ENCODE measurements at places on chromosomes 5 and 9.

DNA sequence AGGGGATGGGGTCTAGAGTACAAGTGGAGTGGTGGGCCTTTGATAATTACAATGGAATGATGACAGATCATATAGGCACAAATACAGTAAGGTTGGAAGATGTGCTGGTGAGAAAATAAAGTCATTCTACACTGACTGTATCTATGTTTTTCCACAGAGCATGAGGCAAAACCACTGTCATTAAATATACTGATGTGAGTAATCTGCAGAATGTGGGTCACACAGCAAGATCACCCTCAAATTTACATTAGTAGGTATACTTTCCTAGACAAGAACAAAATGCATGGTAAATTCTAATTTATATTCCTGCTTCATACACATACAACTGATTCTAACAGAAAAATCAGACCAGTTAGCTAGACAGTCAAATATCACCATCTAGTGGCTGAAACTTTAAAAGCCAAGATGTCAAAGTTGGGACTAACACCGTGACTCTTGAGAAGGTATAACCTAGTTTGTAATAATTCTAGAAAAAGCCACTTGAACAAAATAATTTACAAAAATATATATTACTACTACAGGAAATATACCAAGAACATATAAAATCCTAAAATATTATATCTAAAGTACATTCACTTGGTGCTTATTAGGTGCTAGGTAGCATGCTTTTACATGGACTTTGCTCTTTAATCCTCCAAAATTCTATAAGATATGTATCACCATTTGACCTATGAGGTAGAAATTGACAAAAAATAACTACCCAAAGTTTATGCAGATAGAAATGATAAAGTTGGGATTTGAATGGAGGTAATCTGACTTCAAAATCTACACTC lies 19.5 kb downstream of the TTC33 start:
- ATAC-seq = no peak

DNA sequence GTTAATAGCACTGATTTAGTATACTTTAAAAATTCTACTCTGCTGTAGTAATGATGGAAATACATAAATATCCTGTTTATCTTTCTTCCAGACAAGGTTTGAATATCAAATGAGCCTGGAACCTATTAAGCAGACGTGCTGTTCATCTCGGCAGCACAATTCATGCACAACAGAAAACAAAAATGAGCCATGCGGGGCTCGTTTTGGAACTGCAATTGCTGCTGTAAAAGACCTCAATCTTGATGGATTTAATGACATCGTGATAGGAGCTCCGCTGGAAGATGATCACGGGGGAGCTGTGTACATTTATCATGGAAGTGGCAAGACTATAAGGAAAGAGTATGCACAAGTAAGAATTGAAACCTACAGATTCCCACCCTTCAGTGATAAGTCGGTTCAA lies 79.1 kb upstream of the ITGA2 start:
- no peak for ATAC-seq

DNA sequence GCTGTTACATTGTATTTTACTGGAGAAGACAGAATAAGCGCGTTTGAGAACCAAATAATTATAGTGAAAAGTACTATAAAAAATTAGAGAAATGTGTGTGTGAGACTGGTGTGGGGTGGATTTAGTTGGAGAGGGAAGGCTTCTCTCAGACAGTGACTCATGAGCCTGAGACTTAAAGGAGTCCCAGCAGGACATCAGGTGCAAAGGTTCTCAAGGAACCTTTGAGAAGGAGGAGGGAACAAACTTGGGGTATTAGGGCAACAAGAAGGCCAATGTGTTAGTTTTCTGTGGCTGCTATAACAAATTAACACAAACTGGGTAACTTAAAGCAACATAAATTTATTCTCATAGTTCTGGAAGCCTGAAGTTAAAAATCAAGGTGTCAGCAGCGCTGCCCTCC lies 4.9 kb downstream of the DDX4 start:
- no peak for ATAC-seq

DNA sequence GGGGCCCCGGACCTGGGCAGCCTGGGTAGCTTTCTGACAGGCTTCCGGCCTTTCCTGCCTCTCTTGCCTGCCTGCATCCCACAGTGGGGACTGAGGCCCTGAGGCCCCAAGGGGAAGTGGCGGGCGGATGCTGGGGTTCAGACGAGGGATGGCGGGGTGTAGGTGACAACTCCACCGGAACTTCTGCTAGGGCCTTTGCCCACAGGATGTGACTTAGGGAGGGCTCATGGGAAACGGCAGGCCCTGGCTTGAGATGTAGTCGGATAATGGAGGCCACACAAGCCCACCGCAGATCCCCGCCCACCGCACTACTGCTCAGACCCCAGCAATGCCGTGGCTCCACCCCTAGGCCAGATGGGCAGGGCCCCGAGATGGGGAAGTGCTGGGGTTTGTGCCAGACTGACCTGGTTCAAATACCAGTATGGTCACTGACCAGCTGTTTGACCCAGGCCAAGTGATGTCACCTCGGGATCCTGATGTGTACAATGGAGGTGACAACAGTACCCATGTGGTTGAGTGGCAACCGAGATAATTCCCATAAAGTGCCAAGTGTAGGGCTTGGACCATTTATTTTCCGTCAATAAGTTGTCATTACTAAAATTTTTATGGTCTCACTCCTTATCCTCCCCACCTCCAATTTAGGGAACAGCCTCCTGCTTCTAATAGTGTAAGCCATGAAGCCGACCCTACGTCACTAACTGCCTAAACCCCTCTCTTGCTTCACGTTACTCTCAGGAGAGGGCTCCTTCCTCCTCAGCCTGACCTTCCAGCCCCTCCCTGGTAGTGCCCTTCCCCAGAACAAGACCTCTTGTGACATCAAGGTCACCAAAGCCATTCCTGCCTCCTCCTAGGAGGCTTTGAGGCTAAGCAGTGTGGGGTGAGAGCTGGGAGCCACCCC lies 2.5 kb upstream of the CDK9 start:
- ATAC-seq = no peak

Data from motor neuron (in vitro differentiated cells).